Cardiac fibroblast (primary cell): ENCODE measurements at places on chromosomes 16 and 17.
A peak's percentile ranks its signal among the peaks of the same experiment; 100 is the strongest.

DNA sequence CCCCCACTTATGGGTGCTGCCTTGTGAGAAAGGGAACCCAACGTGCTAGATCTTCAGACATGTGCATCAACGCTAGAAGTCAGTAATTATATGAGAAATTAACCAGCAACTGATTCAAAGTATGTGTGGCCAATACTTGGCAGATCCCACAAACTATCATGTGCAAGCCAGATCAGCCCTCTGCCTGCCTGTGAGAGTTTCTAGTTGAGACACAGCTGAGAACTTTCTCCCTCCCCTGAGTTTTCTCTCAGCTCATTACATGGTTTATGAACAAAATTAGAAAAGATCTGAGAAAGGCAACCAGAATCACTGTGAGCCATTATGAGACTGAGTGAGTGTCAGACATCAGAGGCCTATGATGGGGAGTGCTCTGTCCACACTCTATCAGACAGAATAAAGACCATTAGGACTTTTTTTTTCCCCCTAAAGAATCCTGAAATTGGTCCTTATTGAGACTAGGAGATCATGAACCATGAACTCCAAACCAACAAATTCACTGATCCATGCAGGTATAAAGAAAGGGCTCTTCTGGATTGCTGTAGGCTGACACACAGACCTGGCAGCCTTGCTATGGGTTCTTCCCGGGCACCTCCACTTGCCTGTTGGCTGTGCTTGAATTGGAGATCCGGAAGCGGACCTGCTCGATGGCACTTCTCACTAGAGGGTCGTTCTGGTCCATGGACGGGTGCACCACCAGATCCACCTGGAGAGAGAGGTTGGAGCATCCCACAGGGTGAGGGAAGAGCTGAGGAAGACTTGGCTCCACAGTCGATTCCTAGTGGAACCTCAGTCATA is 51.5 kb downstream of the GTF3C1 start:
- DNase-seq, result no peak

GRCh38 chr16:49556249-49556605 is 182.6 kb downstream of the C16orf78 start:
- no peak for DNase-seq

DNA sequence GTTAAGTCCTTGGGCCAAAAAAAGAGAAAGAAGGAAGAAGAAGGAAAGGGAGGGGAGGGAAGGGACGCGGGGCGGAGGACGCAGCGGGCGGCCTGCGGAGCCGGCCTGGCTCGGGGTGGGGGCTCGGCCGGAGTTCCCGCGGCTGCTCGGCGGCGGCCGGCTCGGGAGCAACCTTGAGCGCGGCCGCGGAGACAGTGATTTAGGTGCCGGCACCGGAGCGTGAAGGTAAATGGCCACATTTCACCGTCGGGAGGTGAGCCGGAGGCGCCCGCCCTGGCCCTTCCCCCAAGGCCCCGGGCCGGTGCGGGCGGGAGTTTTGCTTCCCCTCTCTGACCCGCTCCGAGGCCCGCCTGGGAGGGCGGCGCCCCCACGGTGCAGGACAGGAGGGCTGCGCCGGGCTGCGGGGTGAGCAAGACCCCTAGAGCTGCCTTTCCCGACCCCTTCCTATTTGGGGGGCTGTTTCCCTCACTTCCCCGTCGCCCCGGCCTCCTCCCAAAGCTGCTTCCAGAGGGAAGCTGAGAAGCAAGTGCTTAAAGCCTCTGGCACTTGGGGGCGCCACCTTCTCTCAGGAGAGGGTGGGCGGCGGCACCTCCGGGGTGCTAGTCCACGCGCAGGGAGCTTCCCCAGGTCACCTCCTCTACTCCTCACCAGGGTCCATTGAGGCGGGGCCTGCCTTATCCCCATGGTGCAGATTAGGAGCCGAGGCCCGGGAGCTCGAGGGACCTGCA is 56.5 kb downstream of the MRM1 start:
- peak; percentile 17 for DNase-seq

- DNase-seq, result peak; percentile 54
These were observed 12.1 kb upstream of the USP36 start for GRCh38 chr17:78852709-78853121.

GRCh38 chr17:39757931-39758873 is 20.5 kb downstream of the GRB7 start:
- no peak for DNase-seq

DNA sequence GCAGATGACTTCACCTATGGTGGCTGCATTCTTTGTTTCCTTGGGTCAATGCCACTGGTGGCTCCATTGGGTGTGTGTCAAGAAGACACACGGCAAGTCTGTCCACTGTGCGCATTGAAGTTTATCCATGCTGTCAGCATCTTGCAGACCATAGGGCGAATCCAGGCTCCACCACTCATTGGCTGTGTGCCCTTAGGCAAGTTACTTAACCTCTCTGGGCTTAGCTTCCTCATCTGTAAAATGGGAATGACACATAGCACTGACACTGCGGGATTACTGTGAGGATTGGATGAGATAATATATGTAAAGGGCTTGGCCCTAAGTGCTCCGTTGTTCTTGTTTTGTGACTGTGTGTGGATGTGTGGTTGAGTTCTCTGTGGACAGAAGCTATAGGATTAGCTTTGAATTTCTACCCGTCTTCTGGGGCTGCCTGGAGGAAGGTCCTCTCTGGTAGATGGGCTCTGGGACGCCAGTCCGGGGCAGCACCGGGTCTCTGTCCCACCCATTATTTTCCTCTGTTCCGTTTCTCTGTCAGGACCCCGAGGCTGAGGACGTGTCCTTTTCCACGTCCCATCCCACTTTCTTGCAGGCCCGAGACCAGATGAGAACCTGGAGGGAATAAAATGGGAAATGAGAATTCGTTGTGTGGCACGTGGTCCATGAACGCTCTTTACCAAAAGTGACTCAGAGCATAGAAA is 178.4 kb downstream of the IRF8 start:
- DNase-seq, result no peak

DNA sequence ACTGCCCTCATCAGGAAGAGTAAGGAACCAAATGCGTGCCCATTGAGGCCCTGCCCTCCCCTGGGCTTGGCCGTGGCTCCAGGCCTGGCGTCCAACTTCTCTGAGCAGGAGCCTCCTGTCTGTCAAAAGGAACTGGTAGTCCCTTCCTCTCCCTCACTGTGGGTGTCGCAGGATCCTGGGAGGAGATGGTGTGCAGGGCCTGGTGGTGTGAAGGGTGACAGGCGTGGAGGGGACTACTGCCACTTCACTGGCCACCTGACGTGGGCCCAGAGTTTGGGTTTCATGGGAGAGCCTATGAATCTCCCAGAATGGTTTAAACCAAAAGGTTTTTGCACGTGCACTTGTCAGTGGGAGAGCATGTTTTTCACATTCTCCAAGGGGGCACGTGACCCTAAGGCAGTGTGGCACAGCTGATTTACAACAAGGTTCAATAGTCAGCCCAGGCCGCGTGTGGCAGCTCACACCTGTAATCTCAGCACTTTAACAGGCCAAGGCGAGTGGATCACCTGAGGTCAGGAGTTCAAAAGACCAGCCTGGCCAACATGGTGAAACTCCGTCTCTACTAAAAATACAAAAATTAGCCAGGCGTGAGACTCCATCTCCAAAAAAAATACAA is 12.5 kb downstream of the ARL2BP start:
- DNase-seq, result no peak

- peak; percentile 50 for DNase-seq
These were observed 1.4 kb downstream of the YPEL2 start for GRCh38 chr17:59332749-59333377.

GRCh38 chr16:22813223-22813947 is 577 bp upstream of the HS3ST2 start:
- DNase-seq, result peak; percentile 12

GRCh38 chr17:64477849-64478248 is 19.0 kb downstream of the POLG2 start:
- no peak for DNase-seq

DNA sequence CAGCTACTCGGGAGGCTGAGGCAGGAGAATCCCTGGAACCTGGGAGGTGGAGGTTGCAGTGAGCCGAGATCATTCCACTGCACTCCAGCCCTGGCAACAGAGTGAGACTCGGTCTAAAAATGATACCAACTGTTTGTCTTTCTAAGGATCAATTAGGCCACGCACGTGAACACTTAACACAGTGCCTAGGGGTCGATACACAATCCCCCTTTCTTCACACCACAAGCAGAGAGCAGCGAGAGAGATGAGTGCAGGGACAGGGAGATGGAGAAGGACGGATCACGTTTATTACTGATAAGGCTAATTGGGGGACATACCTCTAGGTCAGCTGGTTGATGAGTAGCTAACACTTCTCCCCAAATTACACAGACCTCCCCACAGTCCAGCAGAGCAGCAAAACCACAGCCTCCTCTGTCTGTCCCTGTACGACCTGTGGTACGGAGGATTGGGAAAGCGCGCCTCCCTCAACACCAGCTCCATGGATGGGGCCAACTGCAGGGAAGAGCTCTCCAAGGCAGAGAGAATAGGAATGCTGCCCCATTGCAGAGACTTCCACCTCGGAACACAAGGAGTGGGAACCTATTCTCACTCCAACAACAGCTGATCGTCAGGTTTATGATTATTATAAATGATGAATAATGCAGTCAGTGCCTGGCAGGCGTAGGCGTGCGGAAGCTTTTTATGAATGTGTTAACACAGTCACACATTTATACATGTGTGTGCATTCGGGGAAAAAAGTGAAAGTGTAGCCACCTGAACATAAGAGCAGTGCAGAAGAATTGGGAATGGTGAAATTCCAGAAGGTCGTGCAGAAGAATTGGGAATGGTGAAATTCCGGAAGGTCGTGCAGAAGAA is 155.1 kb downstream of the C16orf95 start:
- no peak for DNase-seq

DNA sequence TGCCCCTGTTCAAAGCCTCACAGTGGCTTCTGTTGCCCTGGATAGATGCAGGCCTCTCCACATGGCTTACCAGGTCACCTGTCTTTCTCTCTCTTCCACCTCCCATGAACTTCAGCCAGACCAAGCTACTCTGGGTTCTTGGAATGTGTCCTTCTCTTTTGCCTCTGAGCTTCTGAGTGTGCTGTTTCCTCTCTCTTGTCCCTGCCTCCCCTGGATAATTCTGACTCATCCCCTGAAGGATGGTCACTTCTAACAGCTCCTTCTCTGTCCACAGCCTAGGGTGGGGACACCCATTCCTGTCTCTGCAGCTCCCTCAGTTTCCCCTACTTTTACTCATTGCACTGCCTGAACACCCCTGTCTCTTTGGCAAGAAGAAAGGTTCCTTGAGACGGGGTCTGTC is 2.9 kb downstream of the GUCY2D start:
- no peak for DNase-seq

GRCh38 chr16:49951574-49952195 is 73.3 kb upstream of the CNEP1R1 start:
- DNase-seq, result no peak

DNA sequence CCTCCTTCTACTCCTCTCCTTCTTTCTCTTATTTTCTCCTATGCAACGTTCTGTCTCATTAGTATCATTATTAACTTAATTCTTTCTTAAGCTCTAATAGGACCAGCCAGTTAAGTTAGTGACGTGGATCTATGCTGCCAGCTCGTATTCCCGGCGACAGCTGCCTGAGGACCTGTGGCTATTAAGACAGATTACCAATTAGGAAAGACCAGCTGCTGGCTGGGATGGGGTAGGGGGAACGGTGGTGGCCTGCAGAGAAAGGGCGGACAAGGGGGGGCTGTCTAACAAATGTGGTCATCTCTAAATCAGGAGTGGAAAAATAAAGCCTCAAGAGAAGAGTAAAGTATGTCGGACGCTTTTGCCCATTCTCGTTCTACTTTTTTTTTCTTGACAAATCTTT is 770 bp upstream of the MYH3 start:
- DNase-seq, result no peak

GRCh38 chr16:12628536-12628935 is 175.2 kb downstream of the CPPED1 start:
- peak; percentile 16 for DNase-seq

- peak; percentile 47 for DNase-seq
These were observed at the start of gene SEC14L1 for GRCh38 chr17:77140878-77141767. SEC14L1 (plus strand) TSS chr17:77140969; CDS start chr17:77143597, 2,628 bp downstream.

GRCh38 chr17:44155488-44155887 is 13.8 kb downstream of the HROB start:
- no peak for DNase-seq

GRCh38 chr17:43363181-43363925 is 35.4 kb upstream of the ARL4D start:
- DNase-seq, result no peak

GRCh38 chr17:10087355-10087754 is 111.1 kb downstream of the GAS7 start:
- no peak for DNase-seq

DNA sequence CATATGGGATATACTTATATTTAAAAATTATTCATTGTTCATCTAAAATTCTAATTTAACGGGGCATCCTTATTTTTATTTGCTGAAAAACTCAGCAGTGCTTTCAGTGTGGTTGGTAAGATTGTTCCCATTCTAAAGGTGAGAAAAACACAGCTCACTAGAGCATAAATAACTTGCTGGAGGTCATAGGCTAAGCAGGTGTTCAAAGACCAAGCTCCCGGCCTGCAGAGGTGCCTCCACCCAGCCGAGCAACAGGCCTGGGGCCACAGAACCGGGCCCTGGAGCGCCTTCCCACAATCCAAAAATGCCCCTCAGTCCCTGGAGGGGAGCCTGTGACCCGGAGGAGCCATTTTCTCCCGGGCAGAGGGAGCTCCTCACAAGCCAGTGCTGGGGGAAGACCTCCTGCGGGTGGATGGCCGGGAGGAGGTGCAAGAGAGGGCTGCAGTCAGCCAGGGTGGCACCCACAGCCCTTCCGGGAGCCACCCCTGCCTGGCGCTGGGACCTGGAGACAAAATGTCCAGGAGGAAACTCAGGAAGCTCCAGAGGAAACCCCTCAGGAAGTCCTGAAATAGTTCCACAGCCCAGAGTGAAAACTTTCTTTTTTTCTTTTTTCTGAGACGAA is 14.7 kb downstream of the ABR start:
- DNase-seq, result no peak

DNA sequence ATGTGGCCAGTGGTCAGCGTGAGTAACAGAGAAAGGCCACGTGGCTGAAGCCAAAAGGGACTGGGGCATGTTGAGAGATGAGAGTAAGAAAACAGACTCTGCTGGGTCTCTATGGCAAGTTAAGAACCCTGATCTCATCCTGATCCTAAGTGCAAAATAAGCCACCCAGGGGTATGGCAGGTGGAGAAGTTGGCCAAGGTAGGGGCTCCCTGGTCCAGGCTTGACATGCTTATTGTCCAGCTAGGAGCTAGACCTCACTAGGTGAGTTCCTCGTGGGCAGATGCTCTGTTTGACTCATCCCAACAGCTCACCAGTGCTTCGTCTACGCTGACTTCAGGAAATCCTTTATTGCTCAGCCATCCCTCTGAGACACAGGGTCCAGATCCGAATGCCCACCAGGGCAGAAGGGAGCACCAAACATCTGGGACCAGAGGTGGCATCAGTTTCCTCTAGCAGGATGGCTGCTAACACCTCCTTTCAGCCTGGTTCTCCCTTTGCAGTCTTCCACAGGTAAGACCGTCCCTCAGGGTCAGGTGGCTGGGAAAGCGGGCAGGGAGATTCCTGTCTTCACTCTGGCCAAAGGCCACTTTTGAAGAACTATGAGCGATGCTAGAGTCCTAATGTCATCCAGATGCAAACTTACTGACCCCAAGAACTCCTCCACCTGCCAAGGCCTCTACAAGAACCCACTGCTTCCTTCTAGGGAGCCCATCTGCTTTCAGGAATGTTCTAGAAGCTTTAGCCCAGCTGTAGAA is 99.5 kb downstream of the CDYL2 start:
- DNase-seq, result no peak
